ENCODE measurements at places on chromosomes 2 and 18.

GRCh38 chr18:25843791-25844190 is 246.6 kb downstream of the SS18 start:
- no peak for DNase-seq

DNA sequence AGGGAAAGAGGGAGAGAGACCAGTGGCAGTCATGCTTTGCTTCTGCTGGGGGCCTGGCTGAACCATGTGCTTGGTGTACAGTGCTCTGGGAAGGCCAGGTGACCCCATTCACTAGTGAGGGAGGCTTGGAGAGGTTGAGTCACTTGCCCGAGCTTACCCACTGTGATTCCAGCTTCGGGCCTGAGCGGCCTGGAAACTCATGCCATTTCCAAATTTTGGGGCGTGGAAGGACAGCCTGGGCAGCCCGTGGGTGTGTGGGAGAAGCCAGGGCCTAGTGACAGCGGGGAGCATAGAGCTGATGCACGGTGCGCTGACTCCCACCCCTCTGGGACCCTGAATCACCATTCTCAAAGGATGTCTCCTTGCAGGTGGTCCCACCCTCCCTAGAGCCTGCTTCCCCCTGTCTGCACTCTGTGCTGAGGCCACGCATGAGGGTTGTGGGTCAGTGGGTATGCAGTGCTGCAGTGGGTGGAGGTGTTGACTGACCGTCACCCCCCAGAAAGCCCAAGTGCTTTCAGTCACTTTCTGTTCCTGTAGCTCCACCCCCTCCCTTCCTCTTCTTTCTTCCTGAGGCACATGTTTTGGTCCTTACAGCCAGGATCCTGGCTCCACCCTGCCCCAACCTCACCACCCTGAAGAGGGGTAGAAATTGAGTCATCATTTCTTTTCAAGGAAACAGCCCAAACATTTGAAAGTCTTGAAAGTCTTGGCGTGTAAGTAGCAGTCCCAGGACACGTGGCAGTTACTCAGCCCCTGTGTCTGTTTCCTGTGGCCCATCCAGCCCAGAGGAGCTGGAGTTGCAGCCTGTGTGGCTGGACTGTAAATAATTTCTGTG is 69.3 kb upstream of the MCFD2 start:
- DNase-seq = peak; percentile 73

GRCh38 chr18:32919799-32920198 is 147.0 kb upstream of the KLHL14 start:
- peak; percentile 62 for DNase-seq

GRCh38 chr2:18384242-18384641 is 176.2 kb downstream of the RDH14 start:
- no peak for DNase-seq

- no peak for DNase-seq
Observed at GRCh38 chr2:10269711-10270610, 32.7 kb upstream of the HPCAL1 start.

- no peak for DNase-seq
Observed at GRCh38 chr2:73987109-73987947, 2.6 kb downstream of the TET3 start.

DNA sequence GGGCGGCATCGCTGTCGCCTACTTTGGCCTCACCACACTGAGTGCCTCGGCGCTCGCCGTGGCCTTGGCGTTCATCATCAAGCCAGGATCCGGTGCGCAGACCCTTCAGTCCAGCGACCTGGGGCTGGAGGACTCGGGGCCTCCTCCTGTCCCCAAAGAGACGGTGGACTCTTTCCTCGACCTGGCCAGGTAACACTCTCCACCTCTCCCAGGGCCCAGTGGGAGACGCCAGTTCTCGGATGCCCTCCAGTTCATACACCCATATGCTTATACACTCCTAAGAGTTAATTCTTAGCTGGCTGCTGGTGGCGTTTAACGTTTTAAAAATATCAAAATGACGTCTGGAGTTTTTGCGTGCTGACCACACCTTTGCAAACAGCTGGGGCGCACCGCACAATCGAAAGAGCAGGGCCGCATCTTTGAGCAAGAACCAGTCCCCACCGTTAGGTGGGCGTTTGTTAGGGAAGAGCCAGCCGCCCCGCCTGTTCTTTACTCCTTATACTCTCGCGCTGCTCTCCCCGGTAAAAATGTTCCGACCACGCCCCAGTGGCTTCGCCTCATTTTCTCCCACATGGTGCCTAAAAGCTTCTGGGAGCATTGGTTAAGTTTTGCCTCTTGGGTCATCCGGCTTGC is 899 bp downstream of the SLC1A4 start:
- DNase-seq = no peak

DNA sequence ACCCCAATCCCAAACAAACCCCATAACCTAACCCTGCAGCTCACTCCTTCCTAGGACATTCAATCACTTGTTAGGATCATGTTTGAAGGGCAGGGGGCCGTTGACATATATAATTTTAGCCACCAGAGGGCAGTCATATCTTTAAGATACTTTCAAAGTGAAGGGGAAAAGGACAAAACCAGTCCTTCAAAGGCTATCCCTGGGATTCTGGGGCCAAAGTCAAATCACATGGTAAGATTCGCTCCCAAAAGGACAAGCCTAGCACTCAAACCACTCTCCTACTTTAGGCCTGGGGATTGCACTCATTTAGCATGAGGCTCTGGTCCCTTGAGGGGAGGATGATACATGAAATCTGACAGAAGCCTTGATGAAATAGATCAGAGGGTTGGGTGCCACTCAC is 44.6 kb downstream of the HAUS1 start:
- peak; percentile 73 for DNase-seq

DNA sequence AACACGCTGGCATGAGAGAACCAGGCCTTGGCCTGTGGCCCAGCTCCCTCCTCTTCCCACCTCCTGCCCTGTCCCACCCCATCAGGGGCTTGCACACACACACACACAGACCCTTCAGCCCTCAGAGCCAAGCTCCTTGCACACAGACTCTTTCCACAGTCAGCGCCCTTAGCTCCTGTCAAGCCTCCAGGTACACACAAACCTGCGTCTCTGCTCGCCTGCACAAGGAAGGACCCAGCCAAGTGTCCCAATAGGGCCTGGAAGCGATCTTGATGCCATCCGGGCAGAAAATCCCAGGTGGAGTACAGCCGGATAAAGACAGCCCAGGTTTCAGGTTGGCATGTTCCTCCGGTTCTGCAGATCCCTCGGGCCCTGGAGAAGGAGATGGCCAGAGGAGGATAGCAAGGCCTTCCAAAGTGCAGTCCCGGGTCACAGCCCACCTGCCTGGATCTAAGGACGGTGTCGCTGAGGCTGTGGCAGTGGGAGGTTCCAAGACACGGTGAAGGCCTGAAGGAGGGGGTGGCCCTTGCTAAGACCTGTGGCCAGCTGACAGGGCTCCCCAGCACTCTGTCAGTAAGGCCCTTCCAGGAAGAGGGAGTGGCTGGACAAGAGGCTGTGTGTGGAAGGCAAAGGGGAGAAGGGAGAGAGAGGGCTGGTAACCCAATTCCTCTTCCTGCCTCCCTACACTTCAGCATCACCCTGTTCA is 18.5 kb upstream of the STEAP3 start:
- DNase-seq = no peak

DNA sequence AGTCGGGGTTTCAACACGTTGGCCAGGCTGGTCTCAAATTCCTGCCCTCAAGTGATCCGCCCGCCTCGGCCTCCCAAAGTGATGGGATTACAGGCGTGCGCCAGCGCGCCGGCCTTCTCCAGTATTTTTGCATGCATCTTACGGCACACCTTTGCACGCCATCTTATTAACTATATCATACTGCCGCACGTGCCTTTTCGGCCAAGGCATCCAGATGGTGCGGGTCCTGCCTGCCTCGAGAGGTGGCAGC is 765 bp upstream of the ING5 start:
- DNase-seq = no peak

DNA sequence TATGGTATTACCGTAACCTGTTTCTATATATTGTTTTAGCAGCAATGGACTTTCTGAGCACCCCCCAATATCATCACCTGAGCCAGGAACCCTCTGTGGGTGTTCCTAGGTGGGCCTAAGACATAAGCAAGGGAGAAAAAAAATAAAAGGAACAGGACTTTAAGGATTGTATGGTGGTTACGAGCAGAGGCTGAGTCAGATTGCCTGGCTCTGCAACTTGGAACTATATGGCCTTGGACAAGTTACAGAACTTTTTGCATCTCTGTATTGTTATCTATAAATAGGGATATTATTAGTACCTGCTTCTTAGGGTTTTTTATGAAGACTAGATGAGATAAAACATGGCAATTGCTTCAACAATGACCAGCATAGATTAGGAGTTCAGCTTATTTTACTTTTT is 34.9 kb downstream of the MFSD6 start:
- DNase-seq = no peak

DNA sequence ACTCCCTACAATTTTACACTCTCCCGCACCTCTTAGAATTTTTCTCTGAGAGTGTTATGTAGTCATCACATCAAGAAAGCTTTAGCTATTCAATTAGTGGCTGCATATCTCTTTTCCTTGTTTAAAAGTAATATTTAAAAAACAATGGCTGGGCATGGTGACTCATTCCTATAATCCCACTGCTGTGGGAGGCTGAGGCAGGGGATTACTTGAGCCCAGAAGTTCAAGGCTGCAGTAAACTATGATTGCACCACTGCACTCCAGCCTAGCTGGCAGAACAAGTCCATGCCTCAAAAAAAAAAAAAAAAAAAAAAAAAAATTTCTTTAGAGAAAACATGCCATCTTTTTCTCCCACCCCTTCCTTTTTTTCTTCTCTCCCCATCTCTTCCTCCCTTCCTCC is 44.3 kb downstream of the AQP4 start:
- no peak for DNase-seq

- no peak for DNase-seq
Observed at GRCh38 chr2:230589497-230590015, 123.1 kb upstream of the CAB39 start.

GRCh38 chr2:54687595-54688152 is 35.8 kb upstream of the EML6 start:
- no peak for DNase-seq

DNA sequence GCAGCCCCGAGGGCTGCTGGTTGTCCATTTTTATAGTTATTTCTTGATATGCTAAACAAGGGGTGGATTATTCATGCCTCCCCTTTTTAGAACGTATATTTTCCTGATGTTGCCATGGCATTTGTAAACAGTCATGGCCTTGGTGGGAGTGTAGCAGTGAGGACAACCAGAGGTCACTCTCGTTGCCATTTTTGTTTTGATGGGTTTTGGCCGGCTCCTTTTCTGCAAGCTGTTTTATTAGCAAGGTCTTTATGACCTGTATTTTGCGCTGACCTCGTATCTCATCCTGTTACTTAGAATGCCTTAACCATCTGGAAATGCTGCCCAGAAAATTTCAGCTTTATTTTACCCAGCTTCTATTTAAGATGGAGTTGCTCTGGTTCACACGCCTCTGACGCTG is 825.8 kb upstream of the CDH2 start:
- DNase-seq = peak; percentile 29

- no peak for DNase-seq
Observed at GRCh38 chr2:63066265-63066664, 15.6 kb downstream of the OTX1 start.

DNA sequence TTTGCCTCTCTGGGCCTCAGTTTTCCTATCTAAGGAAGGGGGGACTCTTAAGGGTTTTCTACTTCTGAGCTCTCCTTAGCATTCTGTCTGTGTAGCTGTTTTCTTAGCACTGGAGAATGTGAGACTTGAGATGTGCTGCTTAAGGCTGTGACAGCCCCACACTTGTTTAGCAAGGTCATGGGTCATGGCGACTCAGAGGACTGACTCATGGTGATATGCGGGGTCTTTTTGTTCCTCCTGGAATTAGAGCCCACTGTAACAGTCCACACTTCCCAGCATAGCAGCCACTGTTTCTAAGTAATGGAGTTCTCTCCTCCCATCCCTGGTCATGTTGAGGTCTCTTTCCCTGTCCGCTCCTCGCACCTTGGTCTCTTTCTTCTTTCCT is 4.1 kb upstream of the LPIN1 start:
- DNase-seq = no peak

DNA sequence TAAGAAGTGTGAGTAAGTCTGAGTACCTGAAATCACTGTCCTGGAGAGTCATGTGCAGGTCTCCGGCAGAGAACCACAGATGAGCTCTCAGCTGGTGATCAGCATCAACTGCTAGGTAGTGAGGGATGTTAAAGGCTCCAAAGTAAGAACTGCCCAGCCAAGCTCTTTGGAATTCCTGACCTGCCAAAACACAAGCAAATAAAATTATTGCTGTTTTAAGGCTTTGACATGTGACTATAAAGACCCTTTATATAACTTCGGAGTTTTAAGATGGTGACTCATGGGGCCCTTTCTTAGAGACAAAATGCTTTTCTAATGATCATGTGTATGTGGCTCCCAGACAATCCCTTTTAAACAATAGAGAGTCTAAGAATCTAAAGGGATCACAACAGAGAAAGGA is 855.7 kb downstream of the TRIB2 start:
- DNase-seq = peak; percentile 53

DNA sequence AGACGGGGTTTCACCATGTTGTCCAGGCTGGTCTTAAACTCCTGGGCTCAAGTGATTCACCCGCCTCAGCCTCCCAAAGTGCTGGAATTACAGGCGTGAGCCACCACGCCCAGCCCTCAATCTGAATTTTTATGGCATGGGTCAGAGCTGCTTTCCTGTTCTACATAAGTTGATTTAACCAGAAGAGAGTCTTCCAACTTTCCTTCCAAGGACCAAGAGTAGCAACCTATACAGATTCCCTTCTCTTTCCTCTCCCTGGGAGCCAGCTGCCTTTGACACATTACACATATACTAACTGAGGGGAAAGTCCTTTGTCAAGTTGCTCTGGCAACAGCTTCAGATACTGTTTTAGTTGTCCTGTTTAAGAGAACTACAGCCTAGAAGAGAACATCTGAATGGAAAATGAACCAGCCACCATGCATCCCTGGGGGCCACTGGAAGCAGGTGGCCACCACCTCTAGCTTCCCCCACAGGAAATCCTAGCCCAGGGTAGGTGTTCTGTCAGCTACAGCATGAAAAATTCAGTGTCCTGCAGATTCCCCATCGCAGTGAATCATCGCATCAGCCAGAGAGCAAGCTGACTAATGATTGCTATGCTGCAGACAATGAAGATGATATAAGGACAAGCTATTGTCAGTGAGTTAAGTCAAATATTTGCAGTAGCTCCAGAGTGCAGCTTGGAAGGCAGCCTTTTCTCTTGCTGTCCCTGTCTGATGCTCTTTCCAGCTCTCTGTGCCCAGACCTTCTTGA is 62.9 kb downstream of the POMC start:
- no peak for DNase-seq

GRCh38 chr18:12861637-12862036 is 22.4 kb downstream of the PTPN2 start:
- no peak for DNase-seq

- no peak for DNase-seq
Observed at GRCh38 chr2:206245265-206245672, 29.2 kb upstream of the ZDBF2 start.

GRCh38 chr18:48769006-48769636 is 181.6 kb downstream of the SMAD7 start:
- DNase-seq = no peak

DNA sequence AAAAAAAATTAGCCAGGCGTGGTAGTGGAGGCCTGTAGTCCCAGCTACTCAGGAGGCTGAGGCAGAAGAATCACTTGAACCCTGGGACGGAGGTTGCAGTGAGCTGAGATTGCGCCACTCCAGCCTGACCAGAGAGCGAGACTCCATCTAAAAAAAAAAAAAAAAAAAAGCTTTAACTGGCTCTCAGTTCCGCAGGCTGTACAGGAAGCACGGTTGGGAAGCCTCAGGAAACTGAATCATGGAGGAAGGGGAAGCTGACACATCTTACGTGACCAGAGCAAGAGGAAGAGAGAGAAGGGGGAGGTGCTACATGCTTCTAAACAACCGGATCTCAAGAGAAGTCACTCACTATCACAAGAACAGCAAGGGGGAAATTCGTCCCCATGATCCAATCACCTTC is 505.6 kb upstream of the SLC8A1 start:
- DNase-seq = peak; percentile 12

- DNase-seq = no peak
Observed at GRCh38 chr2:241926541-241927311, 57.2 kb downstream of the RTP5 start.
